ENCODE measurements at places on chromosomes 2 and 18. TPM values are rescaled to one million over a fixed set of nuclear protein-coding genes. Genes with fewer than 3 reads are reported as not detected.

- no peak for DNase-seq
Observed at GRCh38 chr18:22203536-22204213, 34.3 kb downstream of the GATA6 start.

DNA sequence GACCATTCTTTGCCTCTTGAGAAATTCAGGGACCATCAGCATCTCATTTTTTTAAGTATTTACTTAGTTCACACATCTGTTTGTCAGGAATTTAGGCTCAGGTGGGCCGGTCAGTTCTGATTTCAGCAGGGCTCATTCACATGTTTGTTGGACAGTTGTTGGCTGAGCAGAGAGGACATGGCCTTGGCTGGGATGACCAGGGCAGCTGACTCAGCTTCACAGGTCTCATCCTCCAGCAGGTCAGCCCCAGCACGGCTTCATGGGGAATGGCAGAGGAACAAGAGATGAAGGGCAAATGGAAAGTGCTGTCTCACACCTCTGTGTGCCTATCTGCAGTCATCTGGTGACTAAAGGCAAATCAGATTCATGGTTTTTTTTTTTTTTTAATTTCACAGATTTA lies 136.1 kb upstream of the TMEM200C start:
- DNase-seq, result no peak

GRCh38 chr18:37987901-37988300 lies 422.3 kb upstream of the CELF4 start:
- DNase-seq, result no peak

- no peak for DNase-seq
Observed at GRCh38 chr2:226155093-226155875, 644.3 kb downstream of the IRS1 start.

- DNase-seq, result peak; percentile 49
Observed at GRCh38 chr2:100786297-100786658, 33.7 kb upstream of the NPAS2 start.

DNA sequence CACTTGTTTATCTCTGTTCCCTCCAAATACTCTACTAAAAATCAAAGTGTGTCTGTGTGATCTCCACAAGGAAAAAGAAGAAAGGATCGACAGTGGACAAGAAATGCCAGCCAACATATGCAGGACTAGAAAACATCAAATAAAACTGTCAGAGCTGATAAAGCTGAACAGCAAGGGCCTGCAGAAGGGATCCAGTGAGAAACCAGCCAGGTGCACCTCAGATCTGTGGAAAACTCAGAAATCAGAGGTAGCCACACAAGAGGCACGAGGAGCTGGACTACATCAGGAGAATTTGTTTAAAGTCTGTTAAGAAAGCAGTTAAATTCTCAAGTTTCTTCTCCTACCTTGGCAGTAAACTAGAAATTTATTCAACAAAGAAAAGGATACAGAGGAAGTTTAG lies 135.2 kb downstream of the SUCLG1 start:
- no peak for DNase-seq

Gene CTIF
- total RNA-seq, result 86.4 TPM
